Bronchial epithelial cell (primary cell): ENCODE measurements at places on chromosomes 7 and 10. TPM values are rescaled to one million over a fixed set of nuclear protein-coding genes. Genes with fewer than 3 reads are reported as not detected.

- no peak for DNase-seq
These were observed 67.4 kb downstream of the NOD1 start for GRCh38 chr7:30411173-30411572.

DNA sequence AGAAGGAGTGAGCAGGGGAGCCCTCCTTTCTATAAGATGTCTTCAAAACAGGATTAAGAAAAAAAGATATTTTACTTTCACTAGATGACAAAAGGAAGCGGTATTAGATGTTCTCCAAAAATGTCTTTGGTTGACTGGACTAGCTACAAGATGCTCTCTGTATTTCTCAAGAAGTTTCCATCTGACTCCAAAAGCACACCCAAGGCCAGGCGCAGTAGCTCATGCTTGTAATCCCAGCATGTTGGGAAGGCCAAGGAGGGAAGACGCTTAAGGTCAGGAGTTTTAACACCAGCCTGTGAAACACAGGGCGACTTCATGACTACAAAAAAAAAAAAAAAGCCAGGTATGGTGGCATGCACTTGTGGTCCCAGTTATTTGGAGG, 84.5 kb downstream of the PIP4K2A start:
- DNase-seq = no peak

GRCh38 chr10:129466703-129467358, at the start of gene MGMT:
Gene MGMT (plus strand): TSS chr10:129467241.
- DNase-seq = peak; percentile 44

DNA sequence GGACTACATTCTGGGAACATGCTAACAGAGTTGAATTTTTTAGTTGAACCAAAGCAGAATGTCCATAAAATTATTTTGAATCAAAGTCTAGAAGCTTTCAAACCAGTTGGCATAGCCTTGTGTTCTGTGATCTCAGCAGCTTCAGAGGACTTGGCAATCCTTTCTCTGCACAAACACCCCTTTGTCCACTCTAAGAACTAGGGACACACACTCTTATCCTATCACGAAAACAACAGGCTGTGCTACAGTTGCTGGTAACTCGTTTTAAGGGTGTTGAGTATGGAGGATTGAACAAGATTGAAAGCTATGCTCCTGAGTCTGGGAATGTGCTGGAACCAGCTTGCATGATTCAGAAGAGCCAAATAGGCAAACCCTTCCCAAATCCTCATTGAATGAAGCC, 76.4 kb upstream of the PRSS58 start:
- DNase-seq = no peak

GRCh38 chr10:130958003-130958402, 353.5 kb downstream of the TCERG1L start:
- no peak for DNase-seq

CYP26A1 gene
- total RNA-seq = not detected in 2 replicates
